CD4-positive, alpha-beta T cell (primary cell): ENCODE measurements at places on chromosomes 7 and 10. TPM values are rescaled to one million over a fixed set of nuclear protein-coding genes. Genes with fewer than 3 reads are reported as not detected.

The PGAM2 gene
- total RNA-seq = 1.3 TPM

The CYP2E1 gene
- 2.0 TPM for total RNA-seq

The HOXA6 gene
- not detected for total RNA-seq

The NKX1-2 gene
- total RNA-seq = not detected
